A549 treated with Hydrocortisone at 1 μM for 4 hours (cell line): ENCODE measurements at places on chromosomes 16 and 17. TPM values are rescaled to one million over a fixed set of nuclear protein-coding genes. Genes with fewer than 3 reads are reported as not detected.

Gene EPX
- not detected in 5 replicates for total RNA-seq

Gene CLDN7
- 2.2 to 3.7 TPM (median 2.6 TPM) in 5 replicates for total RNA-seq

Gene WFDC1
- not detected in 5 replicates for total RNA-seq

Gene C16orf74
- total RNA-seq: 11.3 to 17.5 TPM (median 15.4 TPM) in 5 replicates

Gene GJD3
- 0.80 to 1.4 TPM (median 0.96 TPM) in 5 replicates for total RNA-seq

Gene WNT3
- total RNA-seq: 3.9 to 4.7 TPM (median 4.4 TPM) in 5 replicates

Gene SPATA32
- total RNA-seq: 0.07 to 0.18 TPM (median 0.14 TPM) in 4 of 5 replicates, not detected in the other

Gene SLC25A19
- total RNA-seq: 17.3 to 18.6 TPM (median 17.9 TPM) in 5 replicates

Gene HYDIN
- total RNA-seq: 0.28 to 0.56 TPM (median 0.48 TPM) in 5 replicates

Gene MT1F
- 17.7 to 28.2 TPM (median 18.4 TPM) in 5 replicates for total RNA-seq
